GM12864 (cell line): ENCODE measurements at places on chromosomes 2 and 18.
A peak's percentile ranks its signal among the peaks of the same experiment; 100 is the strongest.

- peak; percentile 7 for DNase-seq
Measured at GRCh38 chr2:158034198-158034866, 67.3 kb upstream of the UPP2 start.

DNA sequence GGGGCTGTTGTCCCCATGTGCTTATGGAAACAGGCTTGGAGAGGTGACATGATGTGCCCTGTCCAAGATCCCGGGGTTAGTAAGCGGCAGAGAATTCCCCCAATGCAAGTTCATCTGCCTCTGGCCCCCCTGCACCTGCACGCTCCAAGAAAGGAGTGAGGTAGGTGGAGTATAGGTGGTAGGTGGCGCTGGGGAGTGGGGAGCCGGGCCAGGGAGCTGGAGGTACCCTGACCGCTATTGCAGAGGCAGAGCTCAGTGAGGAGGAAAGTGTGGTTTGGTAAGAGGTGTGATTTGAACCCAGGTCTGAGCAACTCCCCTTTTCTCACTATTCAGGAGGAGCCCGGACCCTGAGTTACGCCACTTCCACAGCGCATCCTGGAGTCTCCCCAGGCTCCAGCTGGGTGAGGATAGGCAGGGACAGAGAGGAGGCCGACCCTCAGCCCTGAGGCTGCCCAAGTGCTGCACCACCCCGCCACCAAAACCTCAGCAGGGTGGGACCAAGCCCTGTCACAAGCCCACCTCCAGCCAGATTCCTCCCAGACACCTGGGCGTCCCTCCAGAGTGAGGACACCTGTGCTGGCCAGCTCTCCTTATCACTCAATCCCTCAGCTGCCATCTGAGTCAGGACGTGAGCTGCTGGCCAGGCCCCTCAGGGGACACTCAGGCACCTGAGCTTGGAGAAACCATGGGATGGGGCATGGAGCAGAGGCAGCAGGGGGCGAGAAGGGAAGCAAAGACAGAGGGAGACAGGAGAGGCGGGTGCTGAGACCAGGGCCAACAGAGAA is 5.6 kb downstream of the HAAO start:
- no peak for DNase-seq

DNA sequence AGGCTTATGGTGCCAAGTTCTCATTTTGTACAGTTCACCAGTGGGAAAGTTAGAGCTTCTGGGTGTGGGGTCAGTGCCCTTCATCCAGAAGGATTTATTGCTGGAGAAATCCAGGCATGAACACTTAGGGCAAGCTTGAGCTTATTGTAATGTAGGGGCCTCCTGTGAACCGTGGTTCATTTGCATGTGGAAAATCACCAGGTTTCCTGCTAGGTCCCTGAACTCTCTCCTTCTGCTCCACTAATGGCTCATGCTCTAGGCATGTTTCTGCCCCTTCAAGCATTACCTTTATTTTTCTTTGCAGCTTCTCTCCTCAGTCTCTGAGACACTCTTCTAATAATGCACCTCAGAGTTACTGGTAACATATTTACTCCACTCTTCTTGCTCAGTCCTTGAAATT is 79.3 kb upstream of the FAM98A start:
- no peak for DNase-seq

GRCh38 chr2:98293931-98294687 is 52.1 kb upstream of the CNGA3 start:
- no peak for DNase-seq

DNA sequence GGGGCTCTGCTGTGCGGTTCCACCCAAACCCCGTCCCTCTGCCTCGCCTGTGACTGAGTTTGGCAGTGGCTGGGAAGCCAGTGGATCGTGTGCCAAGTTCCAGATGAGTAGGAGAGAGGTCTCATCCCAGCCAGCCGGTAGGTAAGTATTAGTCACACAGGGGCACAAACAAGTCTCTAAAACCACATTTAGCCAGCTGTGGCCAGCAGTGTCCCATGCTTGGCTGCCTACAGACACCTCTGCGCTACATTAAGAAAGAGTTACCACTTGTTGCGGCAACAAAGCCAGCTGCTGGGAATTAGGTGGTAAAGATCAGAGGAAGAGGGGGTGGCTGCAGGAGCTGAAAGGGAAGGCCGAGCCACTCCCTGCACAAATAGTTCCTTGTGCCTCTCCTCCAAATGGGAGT is 81.2 kb downstream of the GATA6 start:
- DNase-seq, result no peak

DNA sequence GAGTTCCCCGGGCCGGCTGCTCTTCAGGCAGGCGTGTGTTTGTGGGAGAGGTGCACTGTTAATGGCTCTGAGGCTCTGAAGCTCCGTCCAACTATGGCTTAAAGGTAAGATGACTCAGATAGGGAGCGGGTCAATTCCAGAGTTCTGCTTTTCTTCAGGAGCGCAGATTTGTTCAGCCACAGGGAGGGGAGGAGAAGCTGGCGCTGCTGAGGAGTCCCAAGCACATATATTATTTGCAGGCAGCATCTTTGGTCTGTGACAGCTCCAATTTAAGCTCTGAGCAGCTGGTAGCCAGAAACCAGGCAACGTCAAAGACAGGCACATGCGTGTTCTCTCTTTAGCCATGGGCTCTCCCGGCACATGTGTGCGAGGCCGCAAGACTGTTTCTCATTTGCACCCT is 229.2 kb downstream of the BCL2 start:
- no peak for DNase-seq

DNA sequence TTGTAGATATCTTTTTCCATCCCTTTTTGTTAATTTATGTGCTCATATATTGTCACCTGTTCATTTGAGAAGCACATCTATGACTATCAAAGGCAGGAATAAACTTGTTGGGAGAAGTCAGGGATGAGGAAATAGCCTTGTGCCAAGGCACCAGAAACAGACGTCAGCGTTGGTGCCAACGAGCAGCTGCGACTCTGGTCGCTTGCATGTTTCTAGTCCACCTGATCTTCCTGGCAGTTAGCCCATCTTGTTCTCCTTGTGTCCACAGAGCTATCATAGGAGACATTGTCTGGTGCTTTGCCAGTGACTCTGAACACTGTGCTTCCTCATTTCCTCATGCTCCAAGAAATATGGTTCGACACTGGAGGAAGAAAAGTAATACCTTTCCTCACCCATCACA is 374.4 kb downstream of the PTPRM start:
- no peak for DNase-seq

DNA sequence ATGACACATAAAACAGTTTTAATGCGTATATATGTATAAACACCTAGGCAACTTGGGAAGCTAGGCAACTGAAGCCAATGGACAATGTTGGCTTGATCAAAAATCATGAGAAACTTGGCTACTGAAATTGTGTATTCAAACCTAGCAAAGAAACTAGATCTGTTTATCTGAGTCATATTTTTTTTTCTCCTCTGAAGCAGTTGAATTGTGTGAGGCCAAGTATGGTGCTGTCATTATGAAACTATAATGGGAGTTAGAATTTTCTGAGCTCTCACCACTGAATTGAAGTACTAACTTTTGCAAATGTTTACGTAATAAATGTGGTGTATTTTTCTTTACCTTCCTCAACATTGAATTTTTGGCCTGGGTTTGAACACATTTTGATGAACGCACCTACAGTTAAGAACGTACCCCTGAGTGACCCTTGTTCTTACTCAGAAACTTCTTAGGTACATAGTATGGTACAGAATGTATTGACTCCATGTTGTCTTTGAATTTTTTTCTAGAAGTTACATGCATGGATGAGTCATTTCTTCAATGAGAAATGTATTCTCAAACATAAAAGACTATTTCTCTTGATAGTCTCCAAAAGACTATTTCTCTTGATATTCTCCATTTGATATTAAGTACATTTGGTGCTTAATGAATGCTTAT is 23.8 kb downstream of the CD28 start:
- DNase-seq, result no peak

- no peak for DNase-seq
Measured at GRCh38 chr2:198214114-198214596, 409.8 kb downstream of the PLCL1 start.

DNA sequence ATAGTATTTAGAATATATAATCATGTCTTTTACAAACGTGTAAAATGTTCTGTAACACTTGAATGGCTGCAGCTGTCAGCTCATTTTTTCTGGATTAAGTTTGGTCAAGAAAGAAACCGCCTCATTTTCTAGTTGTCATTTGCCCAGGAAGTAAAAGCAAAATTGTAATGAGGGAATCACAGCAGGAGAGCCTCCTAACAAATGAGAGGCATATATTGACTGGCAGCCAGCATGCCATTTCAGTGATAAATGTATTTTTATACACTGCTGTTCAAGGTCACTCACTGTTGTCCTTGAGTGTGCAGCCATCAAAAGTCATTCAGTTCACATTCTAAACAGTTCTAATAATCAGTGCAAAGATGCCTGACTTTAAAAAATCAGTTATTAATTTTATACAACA is 144.3 kb upstream of the BOD1L2 start:
- no peak for DNase-seq

- no peak for DNase-seq
Measured at GRCh38 chr2:68188831-68189230, 31.1 kb downstream of the PNO1 start.

- DNase-seq, result no peak
Measured at GRCh38 chr2:22990246-22990645, 394.7 kb upstream of the KLHL29 start.

GRCh38 chr2:118722976-118723375 is 124.5 kb downstream of the EN1 start:
- DNase-seq, result no peak

- DNase-seq, result no peak
Measured at GRCh38 chr18:31101183-31102024, 817 bp downstream of the DSC2 start.

- DNase-seq, result no peak
Measured at GRCh38 chr2:180604077-180604476, 376.3 kb upstream of the UBE2E3 start.

DNA sequence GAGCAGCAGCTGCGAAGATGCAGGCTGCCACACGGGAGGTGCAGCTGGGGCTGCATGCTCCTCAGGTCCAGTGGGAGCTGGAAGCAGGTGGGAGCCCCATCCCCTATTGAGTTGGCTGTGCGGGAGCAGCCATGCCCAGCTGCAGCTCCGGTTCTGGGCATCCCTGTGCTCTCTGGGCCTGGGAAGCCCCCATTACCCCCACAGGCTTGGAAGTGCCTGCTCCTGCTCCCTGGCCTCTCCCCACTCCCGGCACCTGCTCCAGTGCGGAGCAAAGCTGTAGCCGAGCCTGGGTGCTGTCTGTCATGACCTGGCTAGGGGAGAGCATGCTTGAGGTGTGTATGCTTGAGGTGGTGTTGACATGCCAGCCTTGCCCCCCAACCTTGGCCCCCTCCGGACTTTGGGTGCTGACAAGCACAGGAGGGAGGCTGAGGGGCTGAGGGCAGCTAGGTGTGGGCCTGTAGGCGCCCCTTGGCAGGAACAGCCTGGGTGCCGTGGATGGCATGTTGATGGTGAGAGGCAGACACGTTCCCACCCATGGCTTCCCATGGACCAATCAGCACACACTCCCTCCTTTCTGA is 21.5 kb downstream of the ANKRD29 start:
- DNase-seq, result no peak

DNA sequence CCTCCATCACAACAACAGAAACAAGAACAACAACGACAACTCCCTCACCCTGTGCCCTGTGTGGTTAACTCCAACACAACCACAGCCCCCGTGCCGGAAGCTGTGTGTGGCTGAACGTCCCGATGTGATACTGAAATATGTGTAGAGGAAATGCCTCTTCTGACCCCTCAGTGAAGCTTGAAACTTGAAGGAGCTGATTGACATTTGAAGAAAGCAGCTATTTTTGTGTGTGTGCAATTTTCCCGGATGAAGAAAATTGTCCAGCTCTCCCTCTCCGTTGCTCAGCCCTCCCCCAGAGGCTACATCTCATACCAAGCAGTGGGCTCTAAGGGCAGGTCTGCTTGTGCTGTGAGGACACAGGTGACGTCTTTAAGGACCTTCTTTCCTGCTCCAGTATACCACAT is 173.8 kb downstream of the ICOS start:
- peak; percentile 35 for DNase-seq

- no peak for DNase-seq
Measured at GRCh38 chr2:241135737-241136136, 13.5 kb downstream of the PASK start.

DNA sequence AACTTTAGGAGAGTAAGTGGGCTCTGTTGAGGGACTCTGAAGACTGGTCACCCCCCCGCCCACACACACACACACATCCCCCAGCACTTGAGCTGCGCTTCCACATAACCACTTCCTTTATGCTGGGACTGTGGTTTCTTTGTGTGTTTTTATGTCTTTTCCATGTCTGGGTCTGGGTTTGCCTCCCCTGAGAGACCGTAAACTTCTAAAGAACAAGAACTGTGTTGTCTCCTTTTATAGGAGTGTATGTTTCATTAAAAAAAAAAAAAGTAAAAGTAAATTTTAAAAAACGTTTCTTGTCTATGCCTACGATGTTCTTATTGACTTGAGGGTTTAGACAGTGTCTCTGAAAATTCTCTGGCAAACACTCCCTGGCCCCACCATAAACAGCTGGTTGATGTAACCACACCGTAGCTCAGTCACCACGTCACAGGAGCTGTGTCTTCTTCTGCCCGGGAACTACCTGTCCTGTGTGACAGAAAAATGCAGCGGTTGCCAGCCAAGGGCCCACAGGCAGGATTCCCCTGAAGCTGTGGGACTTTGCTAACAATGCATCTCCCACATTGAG is 68.0 kb downstream of the KLHL29 start:
- no peak for DNase-seq

- DNase-seq, result no peak
Measured at GRCh38 chr2:172093416-172094293, 8.3 kb downstream of the DLX1 start.

DNA sequence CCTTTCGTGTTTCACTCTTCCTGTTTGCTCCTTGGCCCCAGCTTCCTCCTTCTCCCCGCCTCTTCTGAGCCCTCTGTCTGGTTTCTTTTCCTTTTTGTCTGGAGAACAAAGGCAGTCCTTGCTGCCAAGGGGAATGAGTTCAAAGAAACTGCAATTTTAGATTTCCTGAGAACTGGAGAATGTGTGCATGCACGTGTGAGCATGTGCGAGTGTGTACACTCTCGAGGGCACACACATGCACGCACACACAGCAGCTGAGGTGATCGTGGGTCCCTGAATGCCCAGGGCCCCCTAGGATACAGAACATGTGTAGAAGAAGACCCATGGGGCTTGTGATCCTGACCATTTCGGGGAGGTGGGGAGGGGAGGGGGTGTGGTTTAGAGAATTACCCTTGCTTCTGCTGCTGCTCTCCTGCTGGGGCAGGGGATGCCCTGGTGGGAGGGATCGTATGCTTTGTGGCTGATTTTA is 151.8 kb downstream of the DYSF start:
- no peak for DNase-seq

DNA sequence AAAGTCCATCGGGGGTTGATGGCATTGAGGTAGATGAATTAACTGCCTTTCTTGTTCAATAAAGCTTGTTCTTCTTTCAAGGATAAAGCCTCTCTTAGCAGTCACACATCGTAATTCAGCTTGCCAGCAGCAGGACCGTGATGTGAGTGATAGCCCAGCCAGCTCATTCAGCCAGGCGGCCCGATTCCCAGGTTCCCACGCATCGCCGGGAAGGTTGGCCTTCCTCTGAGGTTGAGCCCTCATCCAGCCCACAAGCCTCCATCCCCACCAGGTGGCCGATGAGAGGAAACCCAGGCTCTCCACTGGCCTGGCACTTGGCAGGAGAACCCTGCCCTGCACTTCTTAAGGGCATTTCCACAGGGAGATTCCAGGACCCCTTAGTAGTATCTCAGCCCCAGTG is 4.7 kb downstream of the AGAP1 start:
- no peak for DNase-seq
